HFFc6 (cell line): ENCODE measurements at places on chromosomes 12 and 14.
A peak's percentile ranks its signal among the peaks of the same experiment; 100 is the strongest.

- DNase-seq: no peak
Measured at GRCh38 chr14:79466938-79467527, 744.3 kb downstream of the DIO2 start.

DNA sequence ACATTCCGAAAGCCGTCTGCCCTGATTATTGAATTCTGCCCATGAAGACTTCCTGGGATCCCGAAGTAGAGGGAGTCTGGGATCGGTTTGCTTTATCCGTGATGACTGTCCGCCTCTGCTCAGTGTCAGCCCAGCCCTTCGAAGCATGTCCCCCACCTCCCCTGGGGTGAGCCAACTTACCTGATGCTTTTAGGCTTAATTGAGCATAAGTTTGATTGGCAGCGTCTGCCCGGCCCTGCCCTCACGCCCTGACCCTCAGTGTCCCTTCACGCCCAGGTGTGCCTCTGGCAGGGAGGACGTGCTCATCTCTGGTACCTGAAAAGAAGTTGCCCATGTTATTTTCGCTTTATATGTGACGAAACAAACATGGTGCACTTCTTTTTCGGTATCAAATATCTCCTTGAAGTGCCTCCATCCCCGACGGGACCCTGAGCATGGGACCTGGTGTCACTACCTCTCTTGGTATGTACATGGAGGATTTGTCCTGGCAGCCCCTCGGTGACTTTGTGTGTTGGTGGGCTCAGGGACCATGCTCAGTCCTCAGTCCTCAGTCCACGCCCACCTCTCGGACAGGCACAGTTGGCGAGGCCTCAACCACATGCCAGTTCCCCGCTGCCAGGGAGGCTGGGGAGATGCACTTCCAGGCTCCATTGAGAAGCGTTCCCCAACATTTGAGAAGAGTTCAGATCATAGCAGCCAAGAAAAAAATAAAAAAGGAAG, 130.1 kb upstream of the RTL1 start:
- DNase-seq: no peak

- no peak for DNase-seq
Measured at GRCh38 chr12:123164222-123164621, 13.3 kb upstream of the PITPNM2 start.

GRCh38 chr14:72420749-72421474, 473.0 kb downstream of the DPF3 start:
- DNase-seq: peak; percentile 53

DNA sequence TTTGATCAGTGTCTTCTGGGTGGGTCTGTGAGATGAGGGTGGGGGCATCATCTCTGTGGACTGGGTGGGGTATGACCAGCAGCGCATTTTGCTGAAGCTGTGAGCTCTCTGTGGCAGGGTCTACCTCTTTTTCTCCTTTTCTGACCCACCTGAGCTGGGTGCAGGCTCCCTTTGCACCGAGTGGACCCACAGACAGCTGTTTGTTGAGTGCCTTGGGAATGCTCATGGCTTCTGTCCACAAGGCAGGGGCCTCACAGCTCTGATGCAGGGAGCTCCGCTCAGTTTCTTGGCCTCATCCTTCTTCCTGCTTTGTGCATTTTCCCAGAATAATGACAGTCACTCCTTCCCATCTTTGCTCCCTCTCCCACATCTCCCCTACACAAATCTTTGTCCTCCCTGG, 380.6 kb downstream of the DPF3 start:
- no peak for DNase-seq

DNA sequence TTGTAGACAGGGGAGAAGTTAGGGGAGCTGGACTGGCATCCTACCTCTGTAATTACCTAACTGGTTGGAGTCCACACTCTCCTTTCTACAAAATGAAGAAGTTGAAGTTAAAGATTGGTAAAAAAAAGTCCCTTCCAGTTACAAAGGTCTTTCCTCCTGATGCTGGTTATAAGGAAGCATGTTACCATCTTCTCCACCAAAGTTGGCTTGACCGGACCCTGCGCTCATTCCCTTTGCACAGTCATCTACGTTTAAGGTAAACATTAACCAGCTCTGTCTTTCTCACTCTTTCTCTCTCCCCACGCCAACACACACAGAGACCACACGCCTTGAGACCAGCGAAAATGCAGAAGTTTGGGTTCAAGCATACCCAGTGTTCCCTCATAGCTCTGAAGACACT, 11.9 kb downstream of the FBLN5 start:
- DNase-seq: no peak

DNA sequence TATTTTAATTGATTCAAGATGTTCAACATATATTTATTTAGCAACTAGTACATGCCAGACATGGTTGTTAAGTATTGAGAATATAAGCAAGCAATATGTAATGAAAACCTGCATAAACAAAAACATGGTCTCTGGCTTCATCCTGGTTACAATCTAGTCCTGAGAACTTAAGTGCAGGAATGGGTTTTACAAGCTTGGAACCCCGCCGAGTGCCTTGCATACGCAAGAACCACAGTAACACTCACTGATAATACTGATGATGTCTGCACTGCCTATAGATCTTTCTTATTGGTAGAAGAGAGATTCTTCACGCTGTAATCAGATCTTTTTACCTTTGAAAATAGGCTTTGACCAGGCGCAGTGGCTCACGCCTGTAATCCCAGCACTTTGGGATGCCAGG, 22.9 kb upstream of the CALM1 start:
- no peak for DNase-seq

DNA sequence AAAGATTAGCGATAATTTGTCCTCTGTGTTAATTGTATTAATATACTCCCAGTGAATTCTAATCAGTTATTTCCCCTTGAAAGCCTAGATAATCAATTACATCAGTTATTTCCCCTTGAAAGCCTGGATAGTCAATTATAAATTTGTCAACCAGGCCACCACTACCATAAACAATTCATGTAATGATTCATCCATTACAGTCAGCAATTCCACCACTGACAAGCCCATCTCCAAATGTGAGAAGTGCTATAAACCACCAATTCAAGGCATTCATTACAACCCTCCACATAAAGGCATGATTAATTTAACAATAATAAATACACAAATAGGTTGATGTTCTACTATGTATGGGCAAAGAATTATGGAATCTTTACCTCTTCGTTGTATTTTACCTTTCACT, 40.9 kb downstream of the INTS13 start:
- no peak for DNase-seq

DNA sequence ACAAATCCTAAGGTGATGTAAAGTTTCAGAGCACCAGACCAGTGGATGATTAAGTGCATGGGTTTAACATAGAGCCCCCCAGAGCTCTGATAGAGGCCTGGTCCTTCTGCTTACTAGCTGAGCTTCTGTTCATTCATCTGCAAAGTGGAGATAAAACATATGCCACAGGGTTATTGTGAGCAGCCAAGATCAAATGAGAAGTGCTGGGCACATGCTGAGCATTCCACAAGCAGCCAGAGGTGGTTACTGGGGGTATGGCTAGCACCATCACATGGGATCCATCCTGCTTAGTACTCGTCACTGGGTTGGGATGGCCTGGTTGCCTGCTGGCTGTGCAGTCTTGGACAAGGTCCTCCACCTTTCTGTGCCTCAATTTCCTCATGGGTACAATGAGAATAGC, 18.0 kb upstream of the SMUG1 start:
- no peak for DNase-seq

- peak; percentile 25 for DNase-seq
Measured at GRCh38 chr12:59980476-59980875, 384.6 kb downstream of the SLC16A7 start.

- DNase-seq: no peak
Measured at GRCh38 chr14:44820230-44820964, 141.3 kb downstream of the KLHL28 start.

DNA sequence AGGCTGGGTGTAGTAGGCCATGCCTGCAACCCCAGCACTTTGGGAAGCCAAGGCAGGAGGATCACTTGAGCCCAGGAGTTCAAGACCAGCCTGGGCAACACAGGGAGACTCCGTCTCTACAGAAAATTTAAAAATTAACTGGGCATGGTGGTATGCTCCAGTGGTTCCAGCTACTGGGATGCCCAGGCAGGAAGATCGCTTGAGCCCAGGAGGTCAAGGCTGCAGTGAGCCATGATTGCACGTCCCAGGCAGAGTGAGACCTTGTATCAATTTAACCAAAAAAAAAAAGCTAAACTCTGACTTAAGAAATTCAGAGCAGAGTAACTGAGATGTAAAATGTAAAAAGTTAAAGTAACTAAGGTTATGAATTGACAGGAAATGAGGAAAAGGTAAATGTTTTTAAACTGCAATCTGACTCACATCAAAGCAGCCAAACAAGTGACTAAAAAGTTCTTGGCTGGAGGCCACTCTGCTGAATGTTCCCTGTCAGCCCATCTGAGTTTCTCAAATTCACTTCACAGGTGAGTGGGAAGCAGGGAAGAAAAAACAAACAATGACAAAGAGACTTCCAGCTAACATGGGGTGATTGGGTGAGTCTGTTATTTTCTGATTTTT, 21.3 kb downstream of the PRKD1 start:
- peak; percentile 17 for DNase-seq
